ENCODE measurements at places on chromosomes 16 and 17.
A peak's percentile ranks its signal among the peaks of the same experiment; 100 is the strongest.

DNA sequence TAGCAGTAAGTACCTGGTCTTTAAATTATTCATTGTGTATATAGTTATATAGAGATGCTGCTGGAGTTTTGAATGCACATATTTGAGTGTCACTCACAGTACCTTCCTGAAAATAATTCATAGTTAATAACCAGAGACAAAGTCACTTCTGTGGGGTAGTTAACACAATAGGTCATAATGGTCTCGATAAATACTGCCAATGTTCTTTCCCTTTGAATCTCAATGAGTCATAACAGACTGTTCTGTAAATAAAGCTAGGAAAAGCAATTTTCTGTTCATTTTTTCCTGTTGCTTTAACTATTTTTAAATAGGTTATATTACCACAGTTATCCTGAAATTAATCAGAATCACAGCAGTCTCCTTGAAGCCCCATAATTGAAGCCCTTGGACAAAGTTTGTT lies 87.2 kb downstream of the MAP2K4 start:
- no peak for DNase-seq

GRCh38 chr16:16109453-16110110 lies 113.7 kb downstream of the ABCC6 start:
- DNase-seq = no peak

DNA sequence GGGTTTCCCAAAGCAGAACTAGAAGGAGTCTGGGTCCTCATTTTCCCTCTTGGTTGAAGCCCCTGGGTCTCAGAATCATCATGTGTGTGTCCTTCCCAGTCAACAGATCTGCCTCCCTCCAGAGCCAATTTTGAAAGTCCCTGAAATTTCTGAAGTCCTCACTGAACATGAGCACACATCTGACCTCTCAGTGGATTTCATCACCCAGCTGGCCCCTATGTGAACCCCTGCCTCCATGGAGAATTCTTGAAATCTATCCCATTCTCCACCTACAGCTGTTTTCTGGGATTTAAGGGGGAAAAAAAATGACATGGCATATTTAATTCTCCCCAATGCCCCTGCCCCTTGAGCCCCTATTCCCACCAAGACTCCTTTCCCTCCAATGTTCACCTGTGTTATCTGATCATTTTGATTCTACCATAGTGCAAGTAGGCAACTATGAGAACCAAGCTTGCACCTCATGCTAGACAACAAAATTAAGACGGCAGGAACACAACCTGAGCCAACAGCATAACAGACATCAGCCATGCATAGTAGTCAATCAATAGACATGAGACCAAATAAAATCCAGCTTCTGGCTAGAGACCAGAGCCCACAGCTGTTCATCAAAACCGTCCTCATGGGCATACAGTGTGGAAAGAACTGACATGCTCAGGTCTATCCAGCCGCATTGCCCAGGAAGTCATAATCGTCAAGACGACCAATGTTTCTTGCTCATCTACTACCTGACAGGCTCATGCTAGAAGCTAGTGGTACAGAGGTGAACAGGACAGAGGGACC lies 14.9 kb downstream of the SOX9 start:
- no peak for DNase-seq

- DNase-seq = peak; percentile 43
These were observed 3.0 kb upstream of the ZNF213 start for GRCh38 chr16:3131755-3132377.

GRCh38 chr17:67246403-67246652 lies 1.3 kb upstream of the HELZ start:
- DNase-seq = no peak

DNA sequence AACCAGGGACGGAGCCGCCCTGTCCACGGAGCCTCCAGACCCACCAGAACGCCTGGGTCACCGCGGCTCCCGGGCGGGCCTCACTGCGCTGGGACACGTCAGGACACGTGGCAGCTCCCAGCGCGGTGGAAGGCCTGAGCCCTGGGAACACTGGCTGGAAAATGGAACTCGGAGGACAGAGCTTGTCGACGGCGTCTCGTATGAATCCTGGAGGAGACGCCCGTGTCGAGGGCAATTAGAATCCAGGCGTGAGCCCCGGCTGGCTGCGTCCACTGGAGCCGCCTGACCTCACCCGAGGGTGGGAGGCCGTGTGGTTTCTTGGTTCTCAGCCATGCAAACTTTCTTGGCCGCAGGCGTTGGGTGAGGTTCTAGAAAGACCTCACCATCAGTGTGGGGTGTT lies 173.9 kb downstream of the LAT start:
- DNase-seq = no peak

- DNase-seq = no peak
These were observed 3.2 kb upstream of the ARL6IP1 start for GRCh38 chr16:18804540-18804939.

- no peak for DNase-seq
These were observed 20.8 kb downstream of the C17orf67 start for GRCh38 chr17:56812901-56813388.

DNA sequence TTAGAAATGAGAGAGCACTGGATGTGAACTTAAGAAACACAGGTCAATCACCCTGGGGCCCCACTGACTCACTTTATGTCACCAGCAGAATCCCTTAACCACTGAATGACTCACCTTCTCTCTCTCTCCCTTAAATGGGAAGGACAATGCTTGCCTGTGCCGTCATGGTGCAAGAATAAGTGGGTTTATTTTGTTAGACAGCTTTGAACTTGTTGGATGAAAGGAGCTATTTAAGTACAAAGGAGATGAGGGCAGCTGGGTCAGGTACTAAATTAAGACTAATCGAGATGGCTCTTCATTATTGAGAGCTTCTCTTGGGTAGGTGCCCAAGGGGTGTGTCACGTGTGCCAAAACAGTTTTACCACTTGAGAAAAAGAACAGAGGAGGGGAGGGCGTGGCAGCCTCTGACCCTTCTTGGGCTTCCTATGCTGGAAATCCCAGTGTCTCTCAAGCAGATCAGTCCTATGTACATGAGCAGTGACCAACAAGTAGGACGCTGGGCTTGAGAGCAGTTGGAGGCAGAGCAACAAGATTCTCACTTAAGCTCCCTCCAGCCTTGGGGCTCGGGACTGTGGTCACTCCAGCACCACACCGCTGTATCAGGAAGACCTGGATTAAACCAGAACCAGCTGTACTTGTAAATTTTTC lies 6.7 kb upstream of the KRT31 start:
- peak; percentile 69 for DNase-seq

DNA sequence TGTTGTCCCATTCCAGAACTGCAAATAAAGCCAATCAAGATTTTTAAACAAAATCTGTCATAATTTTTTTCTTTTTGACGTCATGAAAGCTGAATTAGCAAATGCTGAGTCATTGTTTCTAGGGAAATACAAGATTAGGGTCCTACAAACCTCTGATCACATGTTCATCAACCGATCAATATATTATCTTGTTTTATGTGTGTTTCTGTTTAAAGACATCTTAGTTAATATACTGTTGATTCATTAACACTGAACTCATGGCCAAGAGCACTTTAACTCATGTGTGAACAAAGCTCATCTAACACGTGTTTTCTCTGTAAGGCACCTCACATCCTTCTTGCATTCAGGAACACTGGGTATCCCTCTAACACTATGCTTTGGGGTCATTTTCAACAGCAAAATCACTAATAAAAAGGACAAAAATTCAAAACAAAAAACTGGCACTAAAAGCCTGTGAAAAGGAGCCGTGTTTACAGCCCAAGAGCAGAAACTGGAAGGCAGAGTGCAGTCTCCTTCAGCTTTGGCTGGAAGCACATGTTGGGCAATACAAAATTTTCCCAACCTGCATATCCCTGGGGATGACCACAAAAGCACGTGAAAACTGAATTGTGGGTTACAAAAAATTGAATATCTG lies 102.5 kb downstream of the PARN start:
- DNase-seq = no peak

GRCh38 chr17:80783486-80783885 lies 208.2 kb upstream of the CHMP6 start:
- DNase-seq = no peak

- DNase-seq = no peak
These were observed 16.3 kb downstream of the RANBP10 start for GRCh38 chr16:67790071-67790470.

GRCh38 chr17:80491478-80492342 lies 15.3 kb upstream of the NPTX1 start:
- no peak for DNase-seq

GRCh38 chr16:68665501-68665900 lies 20.4 kb downstream of the CDH3 start:
- DNase-seq = no peak

- no peak for DNase-seq
These were observed 116.2 kb downstream of the C16orf78 start for GRCh38 chr16:49489686-49490320.

DNA sequence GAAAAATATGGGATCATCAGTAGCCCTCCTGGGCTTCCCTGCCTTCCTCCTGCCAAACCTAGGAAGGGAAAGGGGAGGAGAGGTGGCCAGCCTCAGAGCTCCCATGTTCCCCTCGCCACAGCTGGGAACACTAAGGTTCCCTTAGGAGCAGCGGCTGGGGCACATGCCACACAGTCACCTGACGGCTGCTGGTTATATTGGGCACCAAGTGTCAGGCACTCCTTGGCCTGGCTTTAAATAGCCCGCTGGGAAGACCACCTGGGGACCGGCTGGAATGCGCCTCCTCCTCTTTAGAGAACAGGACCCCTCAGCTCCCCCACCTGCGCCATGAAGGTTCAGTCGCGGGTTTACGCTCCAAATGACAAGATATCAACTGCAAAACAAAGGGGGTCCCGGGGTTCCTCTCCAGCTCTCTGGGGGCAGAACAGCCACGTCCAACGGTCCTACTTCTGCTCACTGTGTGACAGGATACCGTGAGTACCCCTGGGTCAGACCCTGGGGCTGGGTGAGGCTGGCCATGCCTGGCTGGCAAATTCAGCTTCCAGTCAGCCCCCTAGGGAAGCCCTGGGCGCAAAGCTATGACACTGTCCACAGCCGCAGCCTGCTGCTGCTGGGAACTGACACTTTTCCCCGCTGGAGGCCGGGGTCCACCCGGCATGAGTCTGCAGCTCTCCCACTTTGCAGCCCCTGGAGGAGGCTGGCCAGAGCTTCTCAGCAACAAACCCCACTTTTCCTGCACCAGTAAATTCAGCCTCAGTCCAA lies 3.3 kb downstream of the SMIM5 start:
- DNase-seq = no peak

GRCh38 chr16:609316-609715 lies 19.4 kb downstream of the RAB40C start:
- DNase-seq = no peak

- no peak for DNase-seq
These were observed 25.1 kb upstream of the JPT2 start for GRCh38 chr16:1653023-1653422.

DNA sequence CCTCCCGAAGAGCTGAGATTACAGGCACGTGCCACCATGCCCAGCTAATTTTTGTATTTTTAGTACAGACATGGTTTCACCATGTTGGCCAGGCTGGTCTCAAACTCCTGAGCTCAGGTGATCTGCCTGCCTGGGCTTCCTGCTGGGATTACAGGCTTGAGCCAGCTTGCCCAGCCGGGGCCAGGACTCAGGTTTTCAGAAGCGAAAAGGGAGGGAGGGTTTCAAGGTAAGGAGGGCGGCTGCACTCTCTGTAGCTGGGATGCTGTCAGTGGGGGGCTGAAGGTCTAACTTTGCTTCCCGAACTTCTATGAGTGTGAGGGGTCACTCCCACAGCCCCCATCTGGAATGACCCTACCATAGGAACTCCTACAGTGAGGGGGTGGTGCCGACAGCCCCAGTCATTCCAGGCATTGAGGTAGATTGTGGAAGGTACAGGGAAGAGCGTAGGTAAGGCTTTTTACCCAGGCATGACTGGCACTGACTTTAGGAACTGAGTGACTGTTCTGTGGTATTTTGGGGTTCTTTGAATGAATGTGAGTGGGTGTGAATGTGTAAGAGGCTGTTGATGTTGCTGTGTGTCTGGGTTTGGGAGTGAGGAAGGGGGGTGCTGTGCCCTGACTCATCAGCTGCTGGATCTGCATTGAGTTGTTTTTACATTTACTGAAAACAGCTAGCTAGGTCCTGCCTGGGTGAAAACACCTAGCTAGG lies 3.8 kb upstream of the C1QL1 start:
- peak; percentile 66 for DNase-seq

DNA sequence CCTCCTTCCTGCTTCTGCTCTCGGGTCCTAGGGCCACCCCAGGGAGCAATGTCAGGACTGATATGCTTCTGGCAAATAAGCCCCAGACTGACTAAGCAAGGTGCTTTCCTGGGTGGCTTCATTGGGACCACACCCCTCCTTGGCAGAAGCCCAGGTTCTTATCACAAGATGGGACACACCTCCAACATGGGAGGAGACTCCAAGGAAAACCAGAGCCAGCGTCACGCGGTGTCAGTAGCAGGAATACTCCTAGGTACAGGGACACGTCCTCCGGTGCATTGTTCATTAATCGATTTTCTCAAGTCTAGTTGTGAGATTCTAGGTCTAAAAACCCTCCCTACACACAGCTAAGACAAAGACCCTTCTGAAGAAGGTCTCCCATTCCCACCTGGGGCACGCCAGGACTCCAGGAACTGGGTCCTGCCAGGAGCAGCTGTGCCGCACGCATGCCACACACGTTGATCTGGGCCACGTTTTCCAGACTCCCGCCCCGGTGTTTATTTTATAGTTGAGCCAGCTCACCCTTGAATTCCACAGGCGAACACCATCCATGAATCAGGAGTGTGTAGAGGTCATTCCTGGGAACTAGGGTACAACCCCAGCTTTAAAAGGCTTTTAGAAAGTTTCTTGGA lies 30.8 kb downstream of the FA2H start:
- no peak for DNase-seq

GRCh38 chr17:13698832-13699231 lies 97.1 kb upstream of the HS3ST3A1 start:
- no peak for DNase-seq

GRCh38 chr17:76353004-76353598 lies 615 bp downstream of the PRPSAP1 start:
- no peak for DNase-seq

DNA sequence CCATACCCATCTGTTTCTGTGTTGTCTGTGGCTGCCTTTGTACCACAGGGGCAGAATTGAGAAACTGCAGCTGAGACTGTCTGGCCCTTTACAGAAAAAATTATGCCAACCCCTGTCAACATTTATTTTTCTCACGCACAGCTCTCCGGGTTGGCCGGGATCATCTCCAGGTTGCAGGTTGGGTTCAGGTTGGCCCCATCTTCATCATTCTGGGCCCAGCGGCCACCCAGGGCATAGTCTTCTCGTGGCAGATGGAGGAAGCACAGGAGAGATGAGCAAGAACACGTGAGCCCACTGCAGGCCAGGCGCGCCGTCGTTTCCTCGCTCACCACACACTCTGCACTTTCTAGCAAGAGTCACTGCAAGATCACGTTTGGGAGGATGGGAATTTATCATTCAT lies 66.1 kb upstream of the SEC14L1 start:
- no peak for DNase-seq

DNA sequence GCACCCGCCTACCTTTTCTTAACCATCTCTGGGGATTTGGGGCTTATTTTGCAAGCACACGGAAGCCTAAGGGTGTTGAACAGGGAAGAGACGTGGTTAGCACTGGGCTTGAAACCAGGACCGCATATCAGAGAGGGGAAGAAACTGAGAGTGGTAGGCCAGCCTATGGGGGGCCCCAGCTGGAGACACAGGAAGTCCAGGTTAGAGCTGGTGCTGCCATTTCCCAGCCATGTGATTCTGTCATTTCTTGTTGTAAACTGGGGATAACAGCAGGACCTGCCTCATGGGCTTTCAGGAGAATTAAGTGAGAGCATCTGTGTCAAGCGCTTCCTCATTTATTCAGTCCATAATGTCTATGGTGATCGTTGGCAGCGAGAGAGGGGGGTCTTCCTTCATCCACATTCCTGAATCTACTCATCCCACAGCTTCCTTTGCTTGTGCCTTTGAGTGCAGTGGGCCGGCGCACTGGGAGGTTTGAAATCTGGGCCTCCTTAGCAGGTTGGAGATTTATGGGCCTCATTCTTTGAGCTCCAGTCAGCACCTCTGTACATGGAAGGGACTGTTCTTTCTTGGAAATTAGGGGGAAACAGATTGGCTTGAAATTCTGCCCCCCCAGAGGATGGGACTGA lies 20.1 kb downstream of the NKD1 start:
- DNase-seq = no peak

Measured in activated CD4-positive, alpha-beta T cell treated with anti-CD3 and anti-CD28 coated beads, Interleukin-2, Interleukin-4, amounts not matched to agents 100 ng/mL and 50 ng/mL, durations not matched to agents 16 hours and 8 hours (primary cell).